ENCODE measurements at places on chromosomes 11 and 22.

GRCh38 chr11:67609316-67609715 is 2.6 kb downstream of the NDUFV1 start:
- DNase-seq: no peak

GRCh38 chr11:33065445-33066178 is 26.2 kb downstream of the TCP11L1 start:
- DNase-seq: peak; percentile 34

DNA sequence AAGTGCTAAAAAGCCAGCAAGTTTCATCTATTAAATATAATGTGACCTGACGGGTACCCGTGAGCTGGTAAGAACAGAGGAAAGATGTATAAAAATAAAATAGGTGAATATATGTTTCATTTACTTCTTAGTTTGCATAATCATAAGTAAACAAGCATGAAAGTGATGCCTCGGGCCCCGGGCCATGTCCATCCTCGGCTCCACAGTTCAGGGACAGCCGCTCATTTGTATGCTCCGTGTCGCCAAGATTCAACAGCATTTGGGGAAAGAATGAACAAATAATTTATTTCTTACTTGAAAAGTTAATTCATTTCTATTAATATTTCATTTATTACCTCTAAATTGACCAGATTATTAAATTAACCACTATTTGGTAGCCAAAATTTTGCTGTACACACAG is 251.8 kb downstream of the NTM start:
- no peak for DNase-seq

DNA sequence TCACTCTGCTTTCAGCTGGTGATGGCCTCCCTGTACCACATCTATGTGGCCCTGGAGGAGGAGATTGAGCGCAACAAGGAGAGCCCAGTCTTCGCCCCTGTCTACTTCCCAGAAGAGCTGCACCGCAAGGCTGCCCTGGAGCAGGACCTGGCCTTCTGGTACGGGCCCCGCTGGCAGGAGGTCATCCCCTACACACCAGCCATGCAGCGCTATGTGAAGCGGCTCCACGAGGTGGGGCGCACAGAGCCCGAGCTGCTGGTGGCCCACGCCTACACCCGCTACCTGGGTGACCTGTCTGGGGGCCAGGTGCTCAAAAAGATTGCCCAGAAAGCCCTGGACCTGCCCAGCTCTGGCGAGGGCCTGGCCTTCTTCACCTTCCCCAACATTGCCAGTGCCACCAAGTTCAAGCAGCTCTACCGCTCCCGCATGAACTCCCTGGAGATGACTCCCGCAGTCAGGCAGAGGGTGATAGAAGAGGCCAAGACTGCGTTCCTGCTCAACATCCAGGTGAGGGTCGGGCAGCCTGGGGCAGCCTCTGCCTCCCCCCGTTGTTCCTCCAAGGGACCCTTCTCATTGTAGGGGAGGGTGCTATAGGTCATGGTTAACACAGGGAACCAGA is 5.9 kb downstream of the HMOX1 start:
- no peak for DNase-seq

DNA sequence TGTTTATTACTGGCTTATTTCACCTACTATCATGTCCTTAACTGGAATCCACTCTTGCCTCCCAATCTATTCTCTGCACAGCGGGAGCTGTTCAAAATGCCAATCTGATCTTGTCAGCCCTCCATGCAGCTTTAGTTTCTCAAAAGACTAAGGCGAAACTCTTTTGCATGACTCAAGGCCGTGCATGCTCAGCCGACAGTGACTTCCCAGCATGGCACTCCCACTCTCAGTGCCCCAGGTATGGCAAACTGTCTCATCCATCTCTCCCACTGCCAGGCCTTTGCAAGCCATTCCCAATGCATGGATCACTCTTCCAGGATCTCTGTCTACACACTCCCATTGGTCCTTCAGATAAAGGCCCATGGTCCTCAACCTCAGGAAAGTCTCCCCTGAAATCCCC is 245.9 kb downstream of the LARGE1 start:
- DNase-seq: no peak

GRCh38 chr11:17073370-17074027 is 4.0 kb downstream of the RPS13 start:
- DNase-seq: no peak

DNA sequence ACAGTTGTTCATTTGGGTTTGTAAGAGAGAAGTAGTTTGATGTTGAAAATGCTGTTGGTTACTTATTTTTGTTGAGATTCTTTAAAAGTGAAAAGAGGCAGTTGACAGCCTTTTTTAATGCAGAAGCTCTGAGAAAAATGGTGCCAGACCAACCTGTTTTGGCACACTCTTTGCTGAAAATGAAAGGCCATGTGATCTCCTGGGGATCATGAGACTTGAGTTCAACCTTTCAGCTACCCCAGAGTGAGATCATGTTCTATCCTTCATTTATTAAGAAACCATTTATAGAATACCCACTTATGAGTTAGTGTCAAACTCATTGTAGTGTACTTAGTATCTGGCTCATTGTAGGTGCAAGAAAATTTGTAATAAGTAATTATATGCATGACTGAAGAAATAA is 196.2 kb downstream of the MAML2 start:
- DNase-seq: no peak

DNA sequence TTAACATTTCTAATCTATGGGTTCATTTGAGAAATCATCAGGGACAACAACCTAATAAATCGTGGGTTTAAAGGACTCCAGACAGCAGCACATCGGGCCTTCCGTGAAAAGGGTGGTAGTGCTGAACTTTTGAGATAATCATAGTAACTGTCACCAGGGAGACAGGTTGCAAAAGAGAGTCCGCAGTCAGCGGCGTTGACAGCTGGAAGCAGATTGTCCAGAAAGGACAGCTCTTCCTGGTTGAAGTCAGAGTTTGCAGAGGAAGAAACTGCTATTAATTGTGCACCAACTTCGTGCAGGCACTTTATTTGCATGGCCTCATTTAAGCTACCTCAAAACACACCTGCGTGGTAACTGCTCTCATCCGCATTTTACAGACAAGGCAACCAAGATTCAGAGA is 20.5 kb upstream of the ISX start:
- no peak for DNase-seq

DNA sequence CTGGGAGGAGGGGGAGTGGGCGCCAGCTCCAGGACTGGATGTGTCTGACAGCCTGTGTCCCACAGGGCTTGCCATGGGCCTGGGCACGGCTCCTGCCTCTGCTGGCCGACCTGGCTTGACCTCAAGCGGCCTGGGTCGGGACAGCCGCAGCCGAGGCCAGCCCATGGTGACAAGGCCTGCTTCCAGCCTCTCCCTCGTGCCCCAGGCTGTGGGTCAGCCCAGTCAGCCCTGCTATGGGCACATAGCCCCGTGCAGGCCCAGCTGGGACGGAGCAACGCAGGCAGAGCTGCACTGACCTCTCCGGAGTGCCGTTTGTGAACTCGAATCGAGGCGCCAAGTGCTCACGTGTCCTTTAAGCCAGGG is 17.9 kb downstream of the OSBPL5 start:
- no peak for DNase-seq

GRCh38 chr11:128662076-128662475 is 31.8 kb upstream of the FLI1 start:
- DNase-seq: no peak

- no peak for DNase-seq
Measured at GRCh38 chr11:19025481-19026406, 34.8 kb downstream of the MRGPRX2 start.

- DNase-seq: no peak
Measured at GRCh38 chr11:46649180-46649738, 31.9 kb downstream of the ATG13 start.

DNA sequence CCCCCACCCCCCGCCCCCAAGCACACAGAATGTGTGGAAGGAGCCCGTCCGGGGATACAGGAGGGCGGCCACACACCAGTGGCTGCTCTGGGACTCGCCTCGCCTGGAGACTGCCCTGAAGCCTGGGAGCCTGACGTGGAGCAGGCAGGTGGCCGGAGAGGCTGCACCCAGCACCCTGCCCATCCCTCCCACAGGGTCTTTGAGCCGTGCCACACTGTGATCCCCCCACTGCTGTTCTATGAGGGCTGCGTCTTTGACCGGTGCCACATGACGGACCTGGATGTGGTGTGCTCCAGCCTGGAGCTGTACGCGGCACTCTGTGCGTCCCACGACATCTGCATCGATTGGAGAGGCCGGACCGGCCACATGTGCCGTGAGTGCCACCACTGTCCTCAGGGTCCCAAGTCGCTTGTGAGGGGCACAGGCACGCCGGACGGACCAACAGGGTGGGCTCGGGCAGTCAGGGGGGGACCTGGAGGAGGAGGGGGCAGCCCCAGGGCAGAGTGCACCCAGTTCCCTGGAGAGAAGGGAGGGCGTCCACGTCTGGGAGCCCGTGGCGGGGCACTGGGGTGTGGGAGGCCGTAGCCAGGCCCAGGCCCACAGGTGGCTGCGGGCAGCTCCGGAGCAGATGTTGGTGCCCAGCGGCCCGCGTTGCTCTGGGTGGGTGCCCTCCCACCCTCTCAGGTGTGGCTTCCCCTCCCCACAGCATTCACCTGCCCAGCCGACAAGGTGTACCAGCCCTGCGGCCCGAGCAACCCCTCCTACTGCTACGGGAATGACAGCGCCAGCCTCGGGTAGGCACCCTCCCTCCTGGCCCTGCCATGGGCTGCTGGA is 27.0 kb upstream of the MUC5B start:
- no peak for DNase-seq

- DNase-seq: no peak
Measured at GRCh38 chr11:18743900-18744514, 18.0 kb upstream of the IGSF22 start.

- no peak for DNase-seq
Measured at GRCh38 chr11:36485298-36486002, 24.6 kb downstream of the TRAF6 start.

- DNase-seq: peak; percentile 57
Measured at GRCh38 chr11:35373284-35373933, 45.9 kb downstream of the SLC1A2 start.

DNA sequence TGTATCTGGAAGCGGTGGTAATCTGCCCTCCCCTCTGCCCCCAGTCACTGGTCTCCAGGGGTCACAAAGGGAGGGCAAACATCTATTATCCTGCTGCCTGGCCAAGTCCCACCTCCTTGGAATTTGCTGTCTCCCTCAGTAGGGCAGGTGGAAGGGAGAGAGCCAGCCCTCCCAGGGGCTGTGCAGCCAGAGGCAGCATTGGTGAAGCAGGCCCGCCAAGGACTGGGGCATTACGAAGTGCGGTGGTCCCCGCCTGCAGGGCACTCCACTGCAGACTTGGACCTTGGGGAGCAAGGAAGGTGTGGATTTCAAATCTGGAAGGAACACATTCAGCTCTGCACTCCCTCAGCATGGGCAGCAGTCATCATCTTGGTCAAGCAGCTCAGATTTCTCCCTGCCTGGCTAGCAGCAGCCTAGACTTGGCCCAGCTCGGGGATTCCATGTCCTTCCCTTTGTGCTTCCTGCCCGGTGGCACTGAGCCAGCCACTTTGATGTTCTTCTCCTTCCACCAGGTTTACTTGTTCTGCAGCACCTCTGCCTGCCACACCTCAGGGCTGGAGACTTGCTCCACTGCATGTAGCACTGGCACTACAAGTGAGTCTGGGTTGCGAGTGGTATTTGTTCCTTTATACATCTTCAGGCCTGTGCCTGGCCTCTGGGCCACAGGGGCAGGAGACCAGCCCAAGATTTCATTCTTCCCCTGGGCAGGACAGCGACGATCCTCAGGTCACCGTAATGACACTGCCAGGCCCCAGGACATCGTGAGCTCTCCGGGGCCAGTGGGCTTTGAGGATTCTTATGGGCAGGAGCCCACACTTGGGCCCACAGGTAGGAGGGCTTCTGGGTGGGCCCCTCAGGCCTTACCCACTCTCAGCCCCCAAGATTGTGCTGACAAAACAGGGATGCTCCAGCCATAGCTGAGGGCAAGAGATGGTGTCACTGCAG is 7.4 kb downstream of the ZP1 start:
- no peak for DNase-seq

DNA sequence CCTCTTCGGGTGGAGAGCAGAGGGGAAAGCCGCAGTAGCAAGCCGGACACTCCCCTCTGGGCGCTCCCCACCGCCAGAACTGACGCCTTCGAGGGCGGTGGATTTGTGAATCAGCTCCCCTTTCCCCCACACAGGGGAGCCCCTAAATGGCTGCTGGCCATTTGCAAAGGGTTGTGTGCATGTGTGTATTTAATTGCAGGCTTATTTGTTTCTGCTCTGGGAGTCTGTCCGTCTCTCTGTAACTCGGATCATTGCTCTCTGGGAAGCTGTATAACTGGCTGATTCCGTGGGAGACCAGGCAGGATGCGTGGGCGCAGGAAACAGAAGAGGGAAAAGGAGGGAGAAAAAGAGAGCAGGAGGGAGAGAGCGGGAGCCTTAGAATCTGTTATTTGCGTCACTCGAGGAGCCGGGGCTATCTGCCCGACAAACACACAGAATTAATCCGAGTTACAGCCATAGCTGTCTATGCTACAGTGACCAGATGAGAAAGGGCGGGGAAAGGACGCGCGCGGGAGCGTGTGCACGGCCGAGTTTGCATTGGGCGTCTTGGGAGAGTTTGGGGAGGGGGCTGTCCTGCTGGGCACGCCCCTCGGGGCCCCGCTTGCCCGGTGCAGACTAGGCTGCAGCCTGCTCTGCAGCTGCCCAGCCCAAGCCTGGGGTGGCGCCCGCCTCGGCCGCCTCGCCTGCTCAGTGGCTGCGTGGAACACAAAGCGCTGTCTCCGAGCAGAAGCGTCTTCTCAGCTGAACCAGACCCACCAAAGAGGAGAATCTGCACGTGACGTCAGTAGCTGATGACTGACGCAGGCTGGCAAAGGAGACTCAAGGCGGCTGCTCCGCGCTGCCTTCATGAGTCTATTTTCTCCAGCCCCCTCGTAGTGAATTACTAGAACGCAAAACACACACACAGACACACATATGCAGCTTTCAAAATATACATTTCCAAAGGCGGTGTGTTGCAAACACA is 105.3 kb upstream of the HSD17B12 start:
- no peak for DNase-seq

DNA sequence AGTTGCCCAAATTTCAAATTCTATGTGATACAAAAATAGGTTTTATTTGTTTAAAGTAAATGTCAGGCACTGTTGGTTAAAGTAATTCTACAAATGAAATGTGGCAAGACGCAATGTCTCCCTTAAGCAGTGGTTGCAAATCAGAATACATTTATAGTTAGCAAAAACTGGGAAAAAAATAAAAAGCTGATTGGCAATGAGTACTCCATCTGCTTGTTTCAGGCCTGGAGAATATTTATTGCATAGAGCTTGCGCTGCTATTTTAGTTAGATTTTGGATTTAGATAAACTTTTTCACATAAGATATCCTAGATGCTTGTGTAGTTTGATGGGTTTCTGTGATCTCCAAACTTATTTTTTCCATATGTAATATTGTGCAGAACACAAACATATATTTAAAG is 224.0 kb upstream of the MPPED2 start:
- no peak for DNase-seq

GRCh38 chr11:46386005-46386578 is 4.6 kb downstream of the MDK start:
- no peak for DNase-seq

GRCh38 chr11:58561394-58562098 is 14.1 kb downstream of the LPXN start:
- DNase-seq: no peak

- DNase-seq: no peak
Measured at GRCh38 chr11:44834846-44835245, 108.1 kb downstream of the TSPAN18 start.

Data from Caki2 (cell line).